Erythroblast (primary cell): ENCODE measurements at places on chromosomes 11 and 22.

DNA sequence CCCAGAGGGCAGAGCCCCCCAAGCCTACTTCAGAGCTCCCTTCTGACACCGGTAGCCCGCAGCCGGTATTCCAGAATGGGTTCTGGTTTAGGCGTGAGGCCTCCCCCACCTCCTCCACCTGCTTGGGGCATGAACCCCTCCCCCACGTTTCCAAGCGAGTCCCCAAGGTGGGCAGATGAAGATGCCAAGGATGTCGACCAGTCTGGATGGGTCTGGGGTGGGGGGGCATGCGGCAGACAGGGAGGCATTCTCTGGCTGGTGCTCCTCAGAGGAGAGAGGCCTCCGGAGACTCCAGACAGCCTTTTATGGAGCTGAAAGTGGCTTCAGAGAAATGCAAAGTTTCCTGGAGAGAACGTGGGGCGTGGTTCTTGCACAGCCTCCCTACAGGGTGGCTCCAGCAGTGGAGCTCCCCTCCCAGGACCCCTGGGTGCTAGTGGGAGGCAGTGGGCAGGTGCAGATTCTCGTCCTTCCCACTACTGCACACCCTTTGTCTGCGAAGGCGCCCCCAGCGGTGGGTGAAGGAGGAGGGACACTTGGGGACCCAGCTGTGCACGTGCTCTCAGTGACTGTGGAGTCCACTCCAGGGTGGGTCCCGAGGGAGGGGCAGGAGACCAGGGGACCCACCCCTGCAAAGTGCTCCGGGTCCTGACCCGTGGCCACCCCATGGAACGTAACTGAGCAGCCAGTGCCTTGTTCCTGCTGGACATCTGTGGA lies 4.2 kb downstream of the CCND1 start:
- no peak for DNase-seq

DNA sequence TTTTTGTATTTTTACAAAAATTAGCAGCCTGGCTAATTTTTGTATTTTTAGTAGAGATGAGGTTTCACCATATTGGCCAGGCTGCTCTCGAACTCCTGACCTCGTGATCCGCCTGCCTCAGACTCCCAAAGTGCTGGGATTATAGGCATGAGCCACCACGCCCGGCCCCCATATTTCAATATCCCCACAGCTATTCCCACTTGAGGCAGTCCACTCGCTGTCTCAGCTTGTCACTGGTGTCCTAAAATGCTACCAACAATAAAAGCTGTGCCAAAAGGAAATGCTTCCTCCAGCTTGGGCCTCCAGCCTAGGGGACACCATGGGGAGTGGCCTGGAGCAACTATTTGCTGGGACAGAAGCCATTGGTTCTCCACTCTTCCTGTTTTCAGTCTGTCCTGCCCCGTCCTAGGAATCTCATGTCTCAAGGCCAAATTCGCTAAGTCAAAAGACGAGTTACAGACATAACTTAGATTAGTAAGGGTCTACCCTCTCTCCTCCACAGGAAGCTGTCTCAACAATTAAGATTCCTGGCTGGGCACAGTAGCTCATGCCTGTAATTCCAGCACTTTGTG lies 7.3 kb upstream of the SPINDOC start:
- DNase-seq: no peak

DNA sequence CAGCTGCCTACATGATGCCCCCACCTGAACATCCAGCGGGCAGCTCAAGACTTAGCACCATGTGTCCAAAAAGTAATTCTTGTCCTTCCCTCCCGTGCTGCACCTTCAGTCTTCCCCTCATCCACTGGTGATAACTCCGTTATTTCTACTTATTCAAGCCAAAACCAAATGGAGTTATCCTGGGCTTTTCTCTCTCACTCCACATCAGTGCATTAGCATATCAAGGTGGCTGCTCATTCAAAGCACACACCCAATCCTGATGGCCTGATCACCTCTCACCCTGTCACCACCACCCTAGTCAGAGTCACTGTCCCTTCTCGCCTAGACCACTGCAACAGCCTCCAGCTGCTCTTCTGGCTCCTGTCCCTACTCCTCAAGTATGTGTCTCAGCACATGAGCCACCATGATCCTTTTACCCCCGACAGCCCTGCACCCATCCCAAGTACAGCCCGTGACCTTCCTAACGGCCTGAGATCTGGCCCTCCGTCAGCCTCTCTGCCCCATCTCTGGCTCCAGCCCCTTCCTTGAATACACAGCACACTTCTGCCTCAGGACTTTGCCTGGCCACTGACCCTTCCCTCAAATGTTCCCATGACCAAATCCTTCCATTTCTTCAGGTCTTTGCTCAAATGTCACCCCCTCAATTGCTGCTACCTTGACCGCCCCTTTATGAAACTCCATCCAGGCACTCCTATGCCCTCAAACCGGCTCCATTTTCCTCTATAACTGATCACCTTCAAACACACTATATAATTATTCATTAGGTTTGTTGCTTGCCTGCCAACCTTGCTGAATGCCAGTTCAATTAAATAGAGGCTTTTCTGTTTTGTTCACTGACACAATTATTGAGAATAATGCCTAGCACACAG lies 19.7 kb upstream of the SLC25A1 start:
- no peak for DNase-seq

DNA sequence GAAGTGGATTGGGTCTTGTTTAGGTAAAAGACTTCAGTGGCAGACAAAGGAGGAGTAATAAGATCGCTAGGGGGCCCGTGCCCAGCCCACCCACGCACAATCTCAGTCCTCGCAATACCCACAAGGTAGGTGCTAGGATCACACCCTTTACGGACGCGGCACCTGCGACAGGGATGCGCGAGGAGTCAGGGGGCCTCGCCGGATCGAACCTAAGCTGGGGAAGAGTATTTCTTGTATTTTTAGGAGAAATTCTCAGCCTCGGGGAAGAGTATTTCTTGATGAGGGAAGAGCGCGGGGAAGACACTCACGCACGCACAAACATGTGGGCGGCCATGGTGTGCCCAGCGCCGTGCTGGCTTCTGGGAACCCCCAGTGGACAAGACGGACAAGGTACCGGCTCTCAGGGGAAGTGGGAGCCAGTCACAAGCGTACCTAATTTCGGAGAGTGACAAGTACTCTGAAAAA lies 745 bp upstream of the FAM118A start:
- no peak for DNase-seq

GRCh38 chr11:91804042-91804441 lies 420.6 kb upstream of the FAT3 start:
- DNase-seq: no peak

GRCh38 chr11:133156986-133157745 lies 375.1 kb downstream of the OPCML start:
- peak; percentile 46 for DNase-seq

GRCh38 chr11:111124724-111125123 lies 120.8 kb upstream of the POU2AF2 start:
- DNase-seq: no peak

- no peak for DNase-seq
These were observed 306.7 kb downstream of the SOX6 start for GRCh38 chr11:16049611-16050010.

DNA sequence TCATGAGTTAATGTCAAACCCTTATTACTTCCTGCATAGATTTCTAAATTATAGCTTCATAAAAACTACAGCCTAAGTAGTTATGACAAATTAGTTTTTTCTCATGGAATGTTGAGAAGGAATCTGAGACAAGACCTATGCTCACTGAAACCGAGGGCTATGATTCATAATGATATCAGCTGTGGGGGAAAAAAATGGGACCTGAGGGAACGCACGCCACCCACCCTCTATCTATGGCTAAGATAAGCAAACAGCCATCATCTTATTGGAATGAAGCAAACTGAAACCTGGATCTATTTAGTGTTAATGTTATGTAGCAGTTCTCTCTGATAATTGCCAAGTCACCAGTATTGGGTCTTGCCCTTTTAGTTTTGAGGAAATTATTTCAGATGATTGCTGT lies 906.9 kb upstream of the RAG2 start:
- no peak for DNase-seq

DNA sequence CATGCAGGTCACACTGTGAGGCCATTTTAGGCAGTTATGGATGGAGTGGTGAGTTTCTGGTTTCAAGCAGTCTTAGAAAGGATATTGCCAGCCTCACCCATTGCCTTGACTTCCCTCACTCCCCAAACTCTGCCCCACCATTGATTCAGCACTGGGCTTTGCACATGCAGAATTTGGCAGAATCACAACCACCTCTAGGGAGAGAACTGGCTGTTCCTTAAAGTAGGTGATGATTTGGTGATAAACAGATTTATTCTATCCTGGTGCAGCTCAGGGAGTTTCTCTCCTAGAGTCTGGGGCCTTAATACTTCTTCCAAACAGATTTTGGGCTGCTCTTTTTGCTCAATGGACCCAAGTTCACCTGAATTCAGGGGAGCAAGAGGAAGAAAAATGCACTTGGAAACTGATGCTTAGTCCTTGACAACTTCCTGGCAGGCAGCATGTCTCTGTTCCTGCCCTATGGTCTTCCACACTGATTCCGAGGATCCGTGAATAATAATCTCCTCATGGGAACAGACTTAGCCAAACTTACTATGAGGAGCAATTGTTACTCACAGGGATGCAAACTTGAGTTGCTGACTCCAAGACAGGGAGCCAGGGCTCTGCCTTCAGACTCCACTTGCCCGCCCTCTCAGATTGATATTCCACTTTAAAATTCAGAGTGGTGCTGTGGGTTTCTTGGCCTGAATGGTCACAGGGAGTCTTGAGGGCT lies 129.7 kb upstream of the PARVA start:
- no peak for DNase-seq

- DNase-seq: no peak
These were observed 258.5 kb downstream of the FAM76B start for GRCh38 chr11:95531116-95531515.

GRCh38 chr22:25122136-25122764 lies 77.4 kb upstream of the CRYBB3 start:
- DNase-seq: no peak

DNA sequence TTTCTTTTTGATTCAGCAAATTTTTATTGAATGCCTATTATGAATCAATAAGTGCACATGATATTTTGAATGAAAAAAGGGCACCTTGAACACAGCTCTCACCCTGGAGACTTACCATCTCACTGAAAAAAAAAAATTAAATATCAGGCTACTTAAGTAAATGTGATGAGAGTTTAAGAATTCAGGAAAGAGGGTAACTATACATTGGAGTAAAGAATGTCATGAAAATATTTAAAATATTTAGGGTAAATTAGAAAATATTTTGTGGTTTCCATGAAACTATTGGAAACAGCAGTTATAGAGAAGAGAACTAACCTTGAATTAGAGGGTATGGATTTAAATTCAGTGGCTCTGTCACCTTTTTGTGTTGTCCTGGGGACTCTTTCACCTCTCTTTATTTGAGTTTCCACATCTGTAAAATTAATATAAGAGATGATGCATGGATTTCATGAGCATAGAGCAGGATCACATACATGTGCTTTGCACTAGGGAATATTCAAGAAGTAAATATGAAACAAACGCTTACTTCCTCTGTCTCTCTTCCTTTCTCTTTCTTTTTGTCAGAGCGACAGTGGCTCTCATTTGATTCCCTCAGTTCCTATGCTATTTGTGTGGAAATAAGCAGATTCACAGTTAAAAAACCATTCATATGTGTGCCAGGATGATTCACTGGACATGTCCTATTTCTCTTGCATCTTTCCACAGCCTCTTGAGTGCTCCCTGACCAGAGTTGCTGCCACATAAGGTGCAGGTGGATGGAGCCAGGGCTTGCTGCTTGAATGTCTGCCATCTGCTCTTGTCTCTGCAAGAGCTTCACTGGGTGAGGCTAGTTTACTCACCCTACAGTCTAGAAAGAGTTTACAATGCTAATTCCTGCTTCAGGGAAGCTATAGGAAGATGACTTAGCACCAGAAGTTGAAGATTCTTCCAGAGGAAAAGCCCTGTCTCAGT lies 533.1 kb downstream of the ETS1 start:
- no peak for DNase-seq

DNA sequence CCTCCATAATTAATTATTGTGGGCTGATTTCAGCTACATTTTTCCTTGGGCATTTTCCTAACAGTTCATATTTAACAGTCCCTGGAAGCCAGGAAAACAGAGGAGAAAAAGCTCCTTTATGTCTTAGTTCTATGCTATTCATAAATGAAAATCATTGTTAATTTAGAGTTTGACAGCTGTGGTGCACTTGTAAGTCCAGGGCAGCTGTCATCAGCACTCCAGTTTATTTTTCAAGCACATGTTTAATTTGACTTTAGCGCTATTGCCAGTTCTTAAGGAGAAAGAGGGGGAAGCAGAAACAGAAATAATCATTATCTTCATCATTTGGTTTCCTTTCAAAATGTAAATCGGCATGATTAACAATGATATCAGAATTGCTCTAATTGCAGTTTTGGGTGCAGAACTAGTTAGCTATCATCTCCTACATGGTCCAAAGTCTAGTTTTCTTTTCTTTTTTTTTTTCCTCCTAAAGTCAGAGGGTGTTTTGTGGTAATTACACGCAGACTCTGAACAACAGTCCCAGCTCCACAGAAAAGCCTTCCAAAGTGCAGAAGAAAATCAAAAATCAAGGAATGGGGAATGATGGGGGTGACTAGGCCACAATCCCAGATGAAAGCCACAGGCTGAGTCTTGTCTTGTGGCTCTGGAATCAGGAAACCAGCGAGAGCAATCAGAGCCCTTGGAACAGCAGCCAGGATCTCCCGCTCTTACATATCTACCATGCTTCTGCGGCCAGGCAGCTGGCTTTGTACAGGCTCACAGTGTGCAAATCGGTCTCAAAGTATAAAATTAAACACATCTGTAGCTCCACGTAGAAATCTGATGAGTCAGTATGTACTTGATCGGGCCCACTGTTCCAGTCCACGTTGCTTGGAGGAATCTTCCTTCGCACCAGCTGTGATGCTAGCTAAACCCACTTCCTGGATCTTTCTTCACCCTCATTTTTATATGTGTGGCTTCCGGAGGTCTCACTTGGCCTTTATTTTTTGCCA lies 91.9 kb downstream of the SPON1 start:
- DNase-seq: no peak

- DNase-seq: no peak
These were observed 18.5 kb downstream of the ENDOD1 start for GRCh38 chr11:95108159-95108611.

- DNase-seq: peak; percentile 7
These were observed 244.9 kb upstream of the BLID start for GRCh38 chr11:122360875-122361274.

- DNase-seq: no peak
These were observed 489 bp downstream of the NUP98 start for GRCh38 chr11:3796801-3797328.

DNA sequence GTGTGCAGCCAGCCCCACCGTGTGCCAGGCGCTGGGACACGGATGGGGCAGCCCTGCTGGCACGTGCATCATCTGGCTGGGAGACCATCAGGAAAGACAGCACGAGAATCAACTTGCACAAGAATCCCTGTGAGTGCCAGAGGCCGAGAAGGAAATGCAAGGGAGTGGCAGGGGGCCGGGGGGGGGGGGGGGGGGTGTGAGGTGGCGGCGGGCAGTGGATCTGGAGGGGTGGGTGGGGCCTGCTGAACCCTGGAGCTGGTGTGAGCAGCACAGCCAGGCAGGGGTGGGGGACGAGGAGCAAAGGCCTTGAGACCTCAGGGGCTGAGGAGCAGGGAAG lies 14.0 kb upstream of the FLRT1 start:
- no peak for DNase-seq

DNA sequence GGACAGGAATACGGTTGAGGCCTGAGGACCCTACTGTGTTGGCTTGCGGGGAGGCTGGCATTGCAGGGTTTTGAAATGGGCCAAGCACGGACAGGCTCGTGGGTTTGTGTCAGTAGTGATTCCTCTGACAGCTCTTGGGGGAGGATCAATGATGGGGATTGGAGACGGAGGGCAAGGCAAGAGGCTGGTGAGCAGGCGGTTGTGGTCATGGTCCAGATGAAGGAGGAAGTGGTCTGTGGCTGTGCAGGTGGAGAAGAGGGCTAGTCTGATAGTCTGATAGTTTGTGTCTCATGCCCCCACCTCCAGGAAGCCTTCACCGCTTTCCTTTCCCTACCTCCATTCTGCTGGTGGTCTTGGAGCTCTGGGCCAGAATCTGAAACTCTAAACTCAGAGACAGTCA lies 3.0 kb downstream of the MAFF start:
- DNase-seq: no peak
